NCI-H187 (cell line): ENCODE measurements at places on chromosomes 6 and 20.
A peak's percentile ranks its signal among the peaks of the same experiment; 100 is the strongest.

DNA sequence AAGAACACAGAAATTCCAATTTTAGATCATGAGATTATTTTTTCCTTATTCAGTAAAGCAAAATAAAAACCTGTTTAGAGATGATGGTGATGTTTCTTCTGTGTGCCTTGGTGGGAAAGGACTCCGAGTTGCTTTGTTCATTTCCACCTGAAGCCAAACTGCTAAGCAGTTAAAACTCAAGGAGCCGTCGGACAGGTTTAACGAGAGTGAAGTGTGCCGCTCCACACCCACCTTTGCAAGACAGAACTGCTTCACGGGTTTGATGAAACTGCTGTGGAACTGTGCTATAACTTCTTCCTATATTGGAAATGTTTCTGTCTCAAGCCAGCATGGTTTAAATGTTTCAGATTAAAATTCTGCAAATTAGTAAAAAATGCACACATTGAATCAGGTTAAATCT lies 9.2 kb upstream of the DSP start:
- no peak for DNase-seq

- DNase-seq, result no peak
These were observed 24.6 kb downstream of the MAS1 start for GRCh38 chr6:159915397-159915796.

- DNase-seq, result no peak
These were observed 204.1 kb downstream of the OGFRL1 start for GRCh38 chr6:71492668-71493067.

- no peak for DNase-seq
These were observed 2.6 kb upstream of the C20orf144 start for GRCh38 chr20:33659341-33660034.

DNA sequence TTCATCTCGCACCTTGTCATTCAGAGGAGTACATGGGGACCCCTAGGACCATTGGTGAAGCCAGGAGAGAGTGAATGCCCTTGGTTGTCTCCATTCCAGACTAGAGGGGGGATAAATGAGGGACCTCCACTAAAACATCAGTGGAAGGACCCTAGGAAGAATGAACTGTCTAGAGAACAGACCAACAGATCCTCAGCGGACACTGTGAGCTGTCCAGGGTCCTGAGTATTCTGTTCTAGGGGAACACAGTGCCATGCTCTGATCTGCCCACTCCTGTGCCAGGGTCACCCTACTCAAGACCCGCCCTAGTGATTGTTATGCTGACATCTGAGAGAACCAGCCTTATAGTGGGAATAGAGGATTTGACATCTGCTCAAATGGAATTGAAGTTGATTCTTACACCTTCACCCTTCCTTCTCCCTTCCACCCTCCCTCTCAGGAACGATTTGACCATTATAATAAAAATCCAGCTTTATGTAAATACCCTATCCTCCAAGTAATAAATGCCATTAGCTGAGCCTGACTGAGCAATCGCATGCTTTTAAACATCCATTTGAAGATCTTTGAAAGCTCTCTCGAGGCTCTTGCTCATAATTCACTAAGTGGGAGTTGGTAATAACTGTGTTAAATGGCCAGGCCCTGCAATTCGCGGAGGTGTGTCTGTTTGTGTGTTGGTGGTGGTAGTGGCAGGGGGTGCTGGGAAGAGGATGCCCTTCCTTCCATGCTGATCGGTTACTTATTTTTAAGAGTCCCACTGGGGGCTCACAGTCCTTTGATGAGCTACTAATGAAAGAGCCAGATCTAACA lies 43.6 kb upstream of the SLC32A1 start:
- DNase-seq, result peak; percentile 8

DNA sequence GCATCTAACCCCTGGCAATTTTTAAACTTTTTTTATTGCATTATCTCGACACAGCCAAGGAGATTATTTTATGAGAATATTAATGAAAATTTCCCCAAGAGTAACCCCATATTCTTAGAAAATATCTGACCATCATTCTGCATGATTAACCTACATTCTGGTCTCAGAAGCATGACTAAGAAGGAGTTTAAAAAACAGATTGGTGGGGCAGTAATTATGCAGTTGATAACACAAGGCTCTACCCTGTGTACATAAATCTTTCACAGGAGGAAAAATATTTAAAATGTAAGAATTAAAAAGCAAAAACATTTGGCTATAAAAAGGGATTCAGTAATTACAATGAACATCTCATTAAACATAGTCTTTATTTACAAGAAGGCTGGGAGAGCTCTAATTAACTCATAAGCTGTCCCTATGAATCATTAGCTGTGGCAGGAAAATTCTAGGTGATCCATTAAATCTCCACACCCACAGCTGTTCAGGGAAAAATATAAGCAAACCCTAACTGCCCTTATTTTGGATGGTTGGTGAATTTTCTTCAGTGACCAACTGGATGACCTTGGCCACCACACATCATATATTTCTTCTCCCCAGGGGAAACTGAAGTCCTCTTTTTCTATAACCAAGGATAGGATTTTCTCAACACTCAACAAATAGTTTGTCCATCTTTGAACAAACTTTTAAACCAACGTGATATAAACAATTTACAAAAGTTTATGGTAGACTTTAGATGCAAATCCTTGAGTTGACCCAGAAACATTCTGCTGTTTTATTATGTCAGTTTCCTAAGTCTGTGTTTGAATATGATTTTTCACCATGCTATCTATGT lies 59.5 kb downstream of the PDE7B start:
- DNase-seq, result no peak

DNA sequence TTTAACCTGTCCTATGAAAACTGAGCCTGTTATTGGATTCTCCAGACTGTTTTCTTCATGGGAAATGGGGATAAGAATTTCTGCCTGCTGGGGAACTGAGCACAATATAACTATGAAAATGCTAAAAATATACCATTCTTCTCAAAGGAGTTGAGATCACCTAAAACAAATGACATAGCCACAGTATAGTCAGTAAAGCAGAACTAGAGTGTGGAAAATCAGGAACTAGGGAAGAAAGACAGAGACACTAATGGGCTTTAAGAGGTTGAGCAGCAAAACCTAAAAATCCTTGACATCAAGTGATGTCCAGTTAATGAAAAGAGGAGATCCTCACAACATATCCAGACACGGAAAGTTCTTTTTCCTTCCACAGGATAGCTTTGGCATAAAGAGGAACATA lies 215.7 kb upstream of the CST7 start:
- DNase-seq, result no peak

- DNase-seq, result no peak
These were observed at the start of gene SLC26A8 for GRCh38 chr6:36023996-36024795. TSS of gene SLC26A8 (minus strand) at chr6:36024641. CDS start at chr6:36019707, 4,934 bp downstream.

DNA sequence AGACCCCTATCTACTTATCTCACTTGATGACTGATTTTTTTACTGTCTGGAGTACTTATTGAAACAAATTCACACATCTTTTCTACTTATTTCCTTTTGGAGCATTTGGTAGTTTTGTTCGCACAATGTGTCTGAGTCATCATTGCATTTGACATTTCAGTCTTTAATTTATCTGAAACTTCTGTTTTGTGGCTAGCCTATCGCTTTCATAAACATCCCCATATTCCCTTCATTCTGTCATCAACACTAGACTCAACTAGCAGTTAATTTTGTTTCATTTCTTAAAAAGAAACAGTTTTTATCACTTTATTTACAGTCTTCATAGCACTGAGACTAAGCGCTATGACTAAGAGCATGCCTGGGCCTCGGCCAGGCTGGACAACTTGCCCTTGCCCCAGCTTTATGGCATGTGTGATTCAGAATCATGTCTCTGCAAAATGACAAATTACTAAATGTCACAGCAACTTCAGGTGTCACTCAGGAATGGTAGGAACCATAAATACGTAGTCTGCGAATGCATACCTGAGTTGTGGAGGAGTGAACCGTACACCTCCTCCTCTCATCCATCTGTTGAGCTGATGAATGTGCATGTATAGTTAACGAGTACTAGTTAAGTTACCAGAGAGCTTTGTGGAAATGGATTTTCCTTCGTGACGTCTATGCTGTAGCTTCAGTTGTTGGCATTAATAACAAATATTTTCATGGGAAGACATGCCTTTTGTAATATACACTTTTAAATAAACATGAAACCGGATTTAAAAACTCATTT lies 16.2 kb downstream of the L3MBTL3 start:
- DNase-seq, result no peak

DNA sequence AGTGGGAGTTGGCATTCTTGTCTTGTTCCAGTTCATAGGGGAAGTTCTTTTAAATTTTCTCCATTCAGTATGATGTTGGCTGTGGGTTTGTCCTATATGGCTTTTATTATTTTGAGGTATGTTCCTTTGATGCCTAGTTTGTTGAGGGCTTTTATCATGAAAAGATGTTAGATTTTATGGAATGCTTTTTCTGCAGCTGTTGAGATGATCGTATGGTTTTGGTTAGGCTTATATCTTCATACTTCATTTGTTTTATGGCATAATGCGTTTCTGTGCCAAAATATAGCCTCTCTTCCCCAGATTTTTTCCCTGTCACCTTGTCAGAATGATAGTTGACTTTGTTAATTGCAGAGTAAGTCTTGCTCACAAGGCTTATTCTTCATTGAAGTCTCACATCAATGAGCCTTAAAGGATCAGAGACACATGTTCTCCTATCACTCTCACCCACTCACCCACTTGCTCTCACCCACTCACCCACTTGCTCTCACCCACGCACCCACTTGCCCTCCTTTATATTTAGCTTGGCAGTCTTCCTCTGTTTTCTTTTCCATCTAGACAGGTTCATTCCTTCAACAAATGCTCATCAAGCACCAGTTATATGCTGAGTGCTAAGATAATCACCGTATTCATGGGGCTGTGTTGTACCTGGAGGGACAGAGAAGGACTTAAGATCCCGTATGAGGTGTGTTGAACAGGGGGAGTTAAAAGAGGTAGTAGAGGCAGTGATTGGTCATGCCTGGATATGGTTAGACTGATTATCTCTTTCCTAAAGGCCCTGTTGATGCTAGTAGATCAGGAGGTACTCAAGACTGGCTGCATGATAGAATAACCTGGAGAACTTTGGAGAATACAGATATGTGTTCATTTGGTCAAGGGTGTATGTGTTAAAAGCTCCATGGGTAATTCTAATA lies 19.3 kb downstream of the UST start:
- DNase-seq, result no peak

GRCh38 chr6:44396968-44397367 lies 9.5 kb downstream of the CDC5L start:
- DNase-seq, result no peak

DNA sequence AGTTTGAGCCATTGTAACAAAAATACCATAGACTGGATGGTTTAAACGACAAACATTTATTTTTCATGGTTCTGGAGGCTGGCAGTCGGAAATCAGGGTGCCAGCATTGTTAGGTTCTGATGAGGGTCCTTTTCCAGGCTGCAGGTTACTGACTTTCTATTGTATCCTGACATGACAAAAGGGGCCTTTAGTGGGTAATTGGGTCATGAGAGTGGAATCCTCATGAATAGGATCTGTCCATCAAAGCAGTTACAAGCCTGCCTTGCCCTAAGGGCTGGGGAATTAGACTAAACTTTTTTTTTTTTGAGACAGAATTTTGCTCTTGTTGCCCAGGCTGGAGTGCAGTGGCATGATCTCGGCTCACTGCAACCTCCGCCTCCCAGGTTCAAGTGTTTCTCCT lies 347.9 kb upstream of the TSHZ2 start:
- no peak for DNase-seq

DNA sequence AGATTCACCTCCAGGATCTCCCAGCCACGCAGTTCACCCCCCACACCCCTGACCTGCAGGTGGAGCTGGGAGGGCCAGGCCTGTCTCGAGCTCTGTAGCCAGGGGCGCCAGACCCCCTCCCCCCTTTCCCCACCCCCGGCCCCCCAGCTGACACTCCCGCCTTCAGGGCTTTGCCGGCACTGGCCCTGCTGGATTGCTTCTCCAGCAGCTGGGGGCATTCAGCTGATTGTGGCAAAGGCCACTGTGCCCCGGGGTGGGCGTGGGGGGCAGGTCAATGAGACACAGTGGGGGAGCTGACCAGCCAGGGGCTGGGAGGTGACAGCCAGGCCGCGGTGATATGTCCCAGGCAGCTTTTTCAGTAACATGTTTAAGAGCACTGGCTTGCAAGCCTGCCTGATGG lies 22.2 kb downstream of the ZBP1 start:
- no peak for DNase-seq

- DNase-seq, result no peak
These were observed 17.8 kb upstream of the RNF182 start for GRCh38 chr6:13907001-13907350.

- no peak for DNase-seq
These were observed 147.9 kb upstream of the PDE7B start for GRCh38 chr6:135703621-135704020.

DNA sequence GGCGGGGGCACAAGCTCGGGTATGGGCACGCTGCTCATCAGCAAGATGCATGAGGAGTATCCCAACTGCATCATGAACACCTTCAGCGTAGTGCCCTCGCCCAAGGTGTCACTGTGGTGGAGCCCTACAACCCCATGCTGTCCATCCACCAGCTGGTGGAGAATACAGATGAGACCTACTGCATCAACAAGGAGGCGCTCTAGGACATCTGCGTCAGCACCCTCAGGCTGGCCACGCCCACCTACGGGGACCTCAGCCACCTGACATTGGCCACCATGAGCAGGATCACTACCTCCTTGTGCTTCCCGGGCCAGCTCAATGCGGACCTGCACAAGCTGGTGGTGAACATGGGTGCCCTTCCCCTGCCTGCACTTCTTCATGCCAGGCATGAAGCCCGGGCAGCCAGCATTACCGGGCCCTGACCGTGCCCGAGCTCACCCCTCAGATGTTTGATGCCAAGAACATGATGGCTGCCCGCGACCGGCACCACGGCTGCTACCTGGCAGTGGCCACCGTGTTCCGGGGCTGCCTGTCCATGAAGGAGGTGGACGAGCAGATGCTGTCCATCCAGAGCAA lies 12.8 kb downstream of the GABRR2 start:
- DNase-seq, result no peak

DNA sequence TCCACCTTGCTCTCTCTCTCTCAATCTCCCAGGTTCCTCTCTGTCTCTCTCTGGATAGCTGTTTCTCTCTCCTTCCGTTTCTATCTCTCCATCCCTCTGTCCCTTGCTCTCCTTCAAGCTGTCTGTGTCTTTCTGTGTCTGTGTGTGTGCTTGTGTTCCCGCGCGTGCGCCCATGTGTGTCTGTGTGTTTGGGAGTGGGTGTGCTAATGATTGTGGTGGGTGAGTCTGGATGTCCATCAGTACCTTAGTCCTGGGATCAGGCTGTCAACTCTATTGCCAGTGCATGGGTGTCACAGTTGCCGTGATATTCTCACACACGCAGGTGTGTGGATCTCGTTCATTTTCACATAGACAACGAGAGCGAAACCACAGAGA lies 1380.6 kb upstream of the DEFB115 start:
- DNase-seq, result no peak

- no peak for DNase-seq
These were observed 64.0 kb downstream of the RSPO3 start for GRCh38 chr6:127182501-127182900.

DNA sequence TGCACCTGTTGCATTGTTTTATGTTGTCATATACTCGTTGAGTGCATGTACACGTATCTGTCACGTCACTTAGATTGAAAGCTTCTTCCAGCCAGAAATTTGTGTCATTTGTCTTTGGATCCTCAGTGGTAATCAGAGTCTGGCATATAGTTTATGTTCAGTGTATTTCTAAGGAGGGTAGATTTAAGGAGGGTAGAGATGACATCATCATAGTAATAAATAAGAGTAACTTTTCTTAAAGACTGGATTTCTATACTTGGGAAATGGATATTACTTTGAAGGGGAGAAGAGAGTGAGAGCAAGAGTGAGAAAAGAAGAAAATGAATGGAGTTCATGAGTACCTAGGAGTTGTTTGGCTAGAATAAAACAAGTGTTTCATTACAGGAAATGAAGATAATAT lies 255.0 kb upstream of the SASH1 start:
- DNase-seq, result no peak
